ENCODE measurements at places on chromosomes 7 and 10.

DNA sequence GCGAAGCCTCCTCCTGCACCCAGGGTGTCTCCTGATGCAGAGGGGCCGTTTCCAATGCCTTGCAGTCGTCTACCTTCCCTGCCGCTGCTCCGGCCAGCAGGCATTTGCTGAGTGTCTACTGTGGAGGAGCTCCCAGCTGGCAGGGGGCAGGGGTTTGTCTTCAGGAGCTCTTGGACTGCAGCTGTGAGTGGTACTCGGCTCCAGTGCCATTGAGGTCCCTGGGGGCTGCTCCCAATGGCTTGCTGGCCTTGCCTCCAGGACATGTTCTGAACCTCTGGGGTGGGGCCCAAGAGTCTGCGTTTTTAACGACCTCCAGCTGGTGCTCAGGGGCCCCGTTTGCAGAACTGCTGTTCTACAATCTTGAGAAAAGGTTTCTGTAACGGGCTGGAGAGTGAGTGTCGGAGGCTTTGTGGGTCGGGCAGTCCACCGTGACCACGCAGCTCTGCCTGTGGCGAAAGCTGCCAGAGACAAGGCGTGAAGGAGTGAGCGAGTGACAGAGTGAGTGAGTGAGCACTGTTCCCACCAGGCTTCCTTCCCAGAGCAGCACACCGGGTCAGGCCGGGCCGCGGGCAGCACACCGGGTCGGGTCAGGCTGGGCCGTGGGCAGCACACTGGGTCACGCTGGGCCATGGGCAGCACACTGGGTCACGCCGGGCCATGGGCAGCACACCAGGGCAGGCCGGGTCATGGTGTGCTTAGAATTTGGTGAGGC lies 520.2 kb downstream of the PTPRN2 start:
- DNase-seq, result no peak

GRCh38 chr7:79741684-79742083 lies 288.2 kb upstream of the MAGI2 start:
- no peak for DNase-seq

- no peak for DNase-seq
Observed at GRCh38 chr10:19749185-19749729, 67.0 kb upstream of the PLXDC2 start.

DNA sequence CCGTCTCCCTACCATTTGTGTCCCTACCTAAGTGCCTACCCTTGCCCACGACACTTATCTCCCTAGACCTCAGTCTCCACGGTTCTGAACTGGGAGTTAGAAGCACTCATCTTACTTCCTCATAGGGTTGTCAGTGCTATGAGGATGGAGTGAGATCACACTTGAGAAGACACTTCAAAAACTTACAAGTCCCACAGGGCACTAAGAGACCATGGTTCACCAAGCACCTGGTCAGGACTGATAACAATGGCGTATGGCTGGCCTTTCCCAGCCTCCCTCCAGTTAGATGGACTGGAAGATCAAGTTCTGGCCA lies 43.2 kb downstream of the KCNMA1 start:
- no peak for DNase-seq

DNA sequence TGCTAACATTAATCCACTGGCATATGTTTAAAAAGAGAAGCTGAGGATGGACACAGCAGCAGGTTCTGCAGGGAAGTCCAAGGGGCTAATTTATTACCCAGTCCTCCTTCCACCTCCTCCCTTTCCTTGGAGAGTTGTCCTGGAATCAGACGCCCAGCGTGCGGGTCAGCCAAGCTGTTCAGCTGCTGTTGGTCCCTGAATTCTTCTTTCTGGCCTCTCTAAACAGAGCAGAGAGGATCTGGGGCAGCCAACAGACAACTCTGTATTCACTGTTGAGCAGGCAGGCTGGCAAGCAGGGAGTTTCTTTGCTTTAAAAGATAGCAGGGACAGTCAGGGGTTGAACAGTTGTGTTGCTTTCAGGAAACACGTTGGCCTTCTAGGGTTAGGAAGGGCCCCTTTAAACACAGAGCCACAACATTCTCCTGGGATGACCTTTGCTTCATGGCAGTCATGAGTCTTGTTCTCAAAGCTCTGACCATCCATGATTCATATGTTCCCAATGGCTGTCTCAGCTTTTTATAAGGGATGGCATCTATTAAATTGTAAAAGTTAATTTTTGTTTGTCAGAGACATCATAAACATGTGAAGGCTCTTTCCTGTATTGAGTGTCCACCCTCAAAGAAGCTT lies 217.0 kb downstream of the CREB5 start:
- DNase-seq, result no peak

DNA sequence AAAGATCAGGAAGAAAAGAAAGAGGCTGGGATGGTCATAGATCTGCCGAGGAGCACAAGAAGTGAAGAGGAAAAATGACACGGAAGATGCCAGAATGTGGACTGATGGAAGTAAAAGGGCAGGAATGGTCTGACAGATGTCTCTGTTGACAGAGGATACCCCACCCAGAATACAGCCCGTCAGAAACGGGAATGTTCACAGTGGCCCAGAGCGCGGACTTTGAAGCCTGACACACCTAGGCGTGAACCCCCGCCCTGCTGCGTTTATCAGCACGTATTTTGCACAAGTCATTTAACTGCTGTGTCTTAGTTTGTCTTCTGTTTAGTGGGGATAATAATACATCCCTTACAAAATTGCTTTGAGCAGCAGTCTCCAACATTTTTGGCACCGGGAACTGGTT lies 27.1 kb downstream of the AKR1B1 start:
- no peak for DNase-seq

- DNase-seq, result no peak
Observed at GRCh38 chr7:133512560-133512959, 259.7 kb downstream of the EXOC4 start.

DNA sequence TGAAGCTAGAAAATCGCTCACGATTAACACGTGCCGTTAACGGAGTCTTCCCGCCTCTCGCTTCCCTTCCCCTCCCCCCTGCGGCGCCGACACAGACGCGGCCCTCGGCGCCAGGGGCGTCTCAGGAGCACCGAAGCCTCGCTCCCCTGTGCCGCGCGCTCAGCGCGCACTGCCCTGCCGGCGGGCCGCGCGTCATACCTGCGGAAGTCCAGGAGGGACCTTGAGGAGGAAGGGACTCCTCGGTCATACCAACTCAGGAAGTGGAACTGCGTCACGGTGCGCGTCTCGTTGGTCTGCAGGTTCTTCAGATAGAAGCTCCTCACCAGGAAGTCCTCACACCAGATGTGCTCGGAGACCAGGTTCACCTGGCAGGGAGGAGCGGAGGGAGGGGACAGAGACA lies 239.6 kb downstream of the DNAJB6 start:
- DNase-seq, result peak; percentile 79

DNA sequence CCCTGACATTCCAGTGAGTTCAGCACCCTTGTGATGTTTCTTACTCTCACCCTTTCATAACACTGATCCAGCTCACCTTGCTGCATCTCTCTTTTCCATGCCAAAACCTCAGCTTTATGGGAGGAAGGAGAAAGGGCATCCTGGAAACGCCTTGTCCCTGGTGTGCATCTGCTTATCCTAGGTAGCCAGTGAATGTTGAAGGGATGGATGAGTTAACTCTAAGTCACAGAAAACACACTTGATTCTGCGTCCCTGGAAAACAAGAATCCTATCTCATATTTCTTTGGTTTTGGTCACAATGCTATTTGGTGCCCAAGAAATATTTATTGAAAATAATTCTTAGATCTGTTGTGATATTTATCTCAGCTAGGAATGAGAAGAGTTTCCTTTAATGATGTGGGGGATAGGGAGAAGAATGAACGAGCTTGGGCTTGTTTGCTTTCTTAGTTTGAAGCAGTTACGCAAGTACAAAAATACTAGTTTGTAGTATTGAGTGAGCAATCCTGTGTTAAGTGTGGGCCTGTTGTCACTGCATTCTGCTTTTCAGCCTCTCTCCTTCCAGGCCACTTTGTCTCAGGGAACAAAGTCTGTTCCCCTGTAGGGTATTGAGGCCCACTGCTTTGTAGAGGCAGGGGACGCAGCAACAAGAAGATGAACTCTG lies 126.5 kb downstream of the ARID5B start:
- no peak for DNase-seq

GRCh38 chr7:71404726-71405345 lies 272.9 kb downstream of the GALNT17 start:
- DNase-seq, result no peak

- no peak for DNase-seq
Observed at GRCh38 chr7:103714376-103714927, 268.4 kb upstream of the SLC26A5 start.

DNA sequence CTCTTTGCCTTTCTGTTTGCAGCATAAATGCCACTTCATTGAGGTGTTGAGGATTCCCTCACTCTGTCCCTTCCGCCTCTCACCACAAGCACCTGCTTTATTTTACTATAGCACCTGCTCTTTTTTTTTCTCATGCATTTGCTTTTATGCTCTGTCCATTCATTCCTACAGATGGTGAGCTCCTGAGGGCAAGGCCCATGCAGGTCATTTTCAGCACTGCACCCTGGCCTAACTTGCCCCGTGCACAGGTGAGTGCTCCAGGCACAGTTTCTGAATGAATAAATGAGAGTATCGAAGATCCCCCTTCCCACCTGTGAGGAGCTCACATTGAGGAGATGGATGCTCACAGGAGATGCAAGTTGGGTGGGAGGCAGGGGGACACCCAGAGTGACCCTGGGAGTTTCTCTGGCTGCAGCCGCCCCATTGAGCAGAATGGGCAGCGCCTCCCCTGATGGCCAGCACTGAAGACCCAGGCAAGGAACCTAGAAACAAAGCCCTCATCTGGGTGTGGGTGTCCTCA lies 1.2 kb upstream of the AKR1E2 start:
- DNase-seq, result no peak

- DNase-seq, result no peak
Observed at GRCh38 chr10:53395449-53395848, 622.9 kb upstream of the MBL2 start.

- DNase-seq, result no peak
Observed at GRCh38 chr10:89404104-89405047, 10.0 kb upstream of the IFIT5 start.

- DNase-seq, result no peak
Observed at GRCh38 chr7:125654076-125654475, 724.5 kb upstream of the POT1 start.

DNA sequence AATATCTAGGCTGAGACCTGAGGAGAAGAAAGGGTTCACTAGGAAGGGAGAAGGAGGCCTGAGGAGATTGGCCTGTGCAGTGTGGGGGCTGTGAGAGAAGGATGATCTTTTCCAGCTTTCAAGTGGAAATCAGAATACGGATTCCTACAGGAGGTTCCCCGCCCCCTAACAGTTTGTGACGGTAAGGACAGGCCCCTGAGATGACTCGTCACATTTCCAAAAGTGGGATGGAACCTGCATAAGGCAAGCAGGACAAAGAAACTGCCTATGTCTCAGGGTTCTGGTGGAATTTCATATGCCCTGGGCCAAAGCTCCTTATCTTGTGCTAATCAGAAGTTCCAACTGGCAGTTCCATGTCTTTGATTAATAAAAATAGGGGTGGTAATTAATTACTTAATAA lies 275.6 kb downstream of the SNX10 start:
- no peak for DNase-seq

GRCh38 chr10:12720217-12720981 lies 281.1 kb downstream of the CCDC3 start:
- no peak for DNase-seq

- no peak for DNase-seq
Observed at GRCh38 chr10:104316321-104317099, 21.8 kb downstream of the ITPRIP start.

GRCh38 chr7:106874076-106874475 lies 9.0 kb downstream of the PIK3CG start:
- DNase-seq, result no peak

DNA sequence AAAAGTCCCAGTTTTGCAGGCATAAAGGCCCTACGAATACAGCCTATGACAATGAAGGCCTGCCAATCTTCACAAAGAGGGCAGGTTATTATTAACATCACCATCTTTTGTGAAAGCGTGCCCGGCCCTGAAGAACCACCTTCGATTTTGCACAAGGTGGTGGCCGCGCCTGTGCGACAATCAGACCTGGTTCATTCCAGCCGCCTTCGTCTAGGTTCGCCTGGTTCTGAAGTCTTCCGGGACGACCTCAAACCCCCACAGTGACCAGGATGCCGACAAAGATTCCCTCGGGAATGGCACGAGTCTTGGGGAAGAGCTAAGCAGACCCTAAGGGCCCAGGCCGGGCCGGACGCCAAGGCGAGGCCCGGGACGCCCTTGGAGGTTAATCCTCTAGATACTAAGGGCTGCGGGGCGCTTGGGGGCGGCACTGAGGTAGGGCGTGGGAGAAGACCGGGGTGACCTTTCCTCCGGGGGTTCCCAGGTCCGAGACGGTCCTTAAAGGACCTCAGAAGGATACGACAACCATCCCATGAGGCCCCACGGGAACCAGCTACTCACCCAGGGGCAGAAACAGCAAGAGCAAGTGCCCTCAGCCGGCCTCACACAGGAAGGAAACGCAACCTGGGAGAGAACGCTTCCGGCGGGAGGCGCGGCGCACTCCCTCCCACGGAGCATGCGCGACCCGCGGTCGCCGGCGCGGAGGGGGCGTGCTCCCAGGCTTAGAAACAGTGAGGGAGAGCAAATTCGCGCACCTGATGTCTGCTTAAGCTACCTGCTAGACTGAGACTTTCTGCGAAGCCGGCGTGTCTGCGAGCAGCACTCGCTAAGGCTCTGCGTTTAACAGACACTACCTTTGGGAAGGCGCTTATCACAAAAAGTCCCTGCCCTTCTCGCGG lies at the start of gene ATAD1:
ATAD1 (minus strand) TSS at position 618 of the 896 bp plus-strand sequence. CDS start 3,627 bp downstream, outside the sequence.
- peak; percentile 91 for DNase-seq

GRCh38 chr7:47594406-47594805 lies 12.5 kb upstream of the TNS3 start:
- DNase-seq, result no peak

- no peak for DNase-seq
Observed at GRCh38 chr7:132084776-132085388, 491.4 kb downstream of the PLXNA4 start.

- DNase-seq, result no peak
Observed at GRCh38 chr7:127928852-127929251, 102.4 kb downstream of the LRRC4 start.

DNA sequence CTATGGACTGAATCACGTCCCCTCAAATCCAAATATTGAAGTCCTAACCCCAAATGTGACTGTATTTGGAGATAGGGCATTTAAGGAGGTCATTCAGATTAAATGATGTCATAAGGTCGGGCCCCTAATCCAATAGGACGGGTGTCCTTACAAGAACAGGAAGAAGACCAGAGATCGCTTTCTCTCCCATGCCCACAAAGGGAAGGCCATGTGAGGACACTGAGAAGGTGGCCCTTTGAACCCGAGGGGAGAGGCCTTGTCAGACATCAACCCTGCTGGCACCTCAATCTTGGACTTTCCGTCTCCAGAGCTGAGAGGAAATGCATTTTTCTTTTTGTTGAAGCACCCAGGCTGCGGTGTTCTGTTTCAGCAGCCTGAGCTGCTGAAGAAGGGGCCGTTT lies 72.3 kb upstream of the KLF6 start:
- DNase-seq, result no peak

All from activated naive CD4-positive, alpha-beta T cell treated with anti-CD3 and anti-CD28 coated beads, Interleukin-2, amount 10 ng/mL, durations not matched to agents 7 days and 5 days (primary cell).